GM12878 (cell line): ENCODE measurements at places on chromosomes 2 and 18.

DNA sequence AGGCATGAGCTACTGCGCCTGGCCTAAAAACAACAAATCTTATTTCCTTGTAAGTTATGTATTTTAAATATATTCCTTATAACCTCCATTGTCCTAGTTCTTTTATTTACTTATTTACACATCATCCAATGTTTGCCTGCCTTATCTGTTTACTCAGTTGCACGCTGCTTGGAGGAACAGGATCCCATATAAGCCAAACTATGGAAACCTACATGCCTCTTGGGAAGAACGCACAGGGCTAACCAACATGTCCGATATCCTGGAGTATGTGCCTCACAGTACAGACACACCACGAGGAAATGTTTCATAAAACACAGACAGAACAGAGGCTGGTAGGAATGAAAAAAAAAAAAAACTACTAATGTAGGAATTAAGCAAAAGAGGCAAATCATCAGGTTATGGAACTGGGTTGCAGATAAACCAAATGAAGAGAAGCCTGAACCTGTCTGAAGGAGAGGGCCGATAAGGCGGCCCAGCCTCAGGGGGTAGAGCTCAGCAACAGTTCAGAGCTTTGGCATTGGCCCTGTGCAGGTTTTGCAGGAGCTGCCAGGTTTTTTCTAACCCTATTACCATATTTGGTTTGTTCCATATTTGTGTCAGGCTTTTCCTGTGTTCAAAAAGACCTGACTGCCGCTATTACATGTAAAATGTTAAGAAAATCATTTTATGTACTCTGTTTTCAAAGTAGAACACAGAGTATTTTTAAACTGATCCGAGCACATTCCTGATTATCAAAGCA, 19.9 kb upstream of the SP3 start:
- DNase-seq: no peak

- no peak for DNase-seq
Observed at GRCh38 chr2:109005686-109006204, 16.7 kb upstream of the EDAR start.

- DNase-seq: no peak
Observed at GRCh38 chr18:31607384-31607783, 15.7 kb downstream of the TTR start.

DNA sequence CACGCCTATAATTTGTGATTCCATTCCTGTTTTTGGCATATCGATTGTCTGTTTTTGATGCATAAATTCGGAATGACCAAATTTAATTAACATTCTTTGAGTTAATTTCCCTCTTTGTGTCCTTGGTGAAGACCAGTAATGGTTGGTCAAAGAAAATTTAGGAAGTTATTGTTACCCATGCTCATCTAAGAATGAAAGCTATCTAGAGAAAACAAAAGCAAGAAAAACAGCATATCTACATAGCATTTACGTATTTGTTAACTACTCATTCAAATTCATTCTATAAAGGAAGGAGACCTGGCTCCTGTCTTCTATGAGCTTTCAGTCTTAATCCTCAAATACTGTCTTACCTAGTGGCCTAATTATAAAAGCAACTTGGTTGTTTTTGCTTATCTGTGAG, 59.2 kb upstream of the CHST9 start:
- no peak for DNase-seq

DNA sequence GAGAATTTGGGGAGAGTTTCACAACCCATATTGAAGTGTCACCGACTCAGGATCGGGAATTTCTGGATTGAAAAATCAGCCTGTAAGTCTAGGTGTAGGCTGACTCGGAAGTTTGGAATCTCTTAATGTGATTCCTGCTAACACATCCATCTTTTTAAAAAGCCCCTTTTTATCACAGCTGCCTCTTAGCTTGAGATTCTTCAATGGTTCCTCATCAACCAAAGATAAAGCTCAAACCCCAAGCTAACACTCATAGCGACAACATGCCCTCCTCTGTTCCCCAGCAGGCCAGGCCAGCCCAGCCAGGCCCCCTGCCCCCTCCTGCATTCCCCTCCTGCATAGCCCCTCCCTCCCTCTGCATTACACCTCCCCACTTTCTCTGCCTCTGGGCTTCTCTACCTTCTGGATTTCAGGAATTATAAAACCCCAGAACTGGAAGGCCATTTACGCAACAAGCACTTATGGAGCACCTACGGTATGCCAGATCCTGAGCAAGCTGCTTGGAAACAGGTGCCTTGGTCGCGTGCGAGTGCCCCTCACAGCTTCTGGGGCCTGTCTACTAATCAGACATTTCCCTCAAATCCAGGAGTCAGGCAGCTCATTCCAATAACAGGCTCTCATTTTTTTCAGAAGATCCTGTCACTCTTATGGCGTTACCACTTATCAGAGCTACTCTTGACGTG, 63.4 kb downstream of the EMX1 start:
- no peak for DNase-seq

GRCh38 chr2:222430681-222431080, 6.3 kb downstream of the SGPP2 start:
- no peak for DNase-seq

- DNase-seq: no peak
Observed at GRCh38 chr2:40658941-40659340, 207.1 kb upstream of the SLC8A1 start.

DNA sequence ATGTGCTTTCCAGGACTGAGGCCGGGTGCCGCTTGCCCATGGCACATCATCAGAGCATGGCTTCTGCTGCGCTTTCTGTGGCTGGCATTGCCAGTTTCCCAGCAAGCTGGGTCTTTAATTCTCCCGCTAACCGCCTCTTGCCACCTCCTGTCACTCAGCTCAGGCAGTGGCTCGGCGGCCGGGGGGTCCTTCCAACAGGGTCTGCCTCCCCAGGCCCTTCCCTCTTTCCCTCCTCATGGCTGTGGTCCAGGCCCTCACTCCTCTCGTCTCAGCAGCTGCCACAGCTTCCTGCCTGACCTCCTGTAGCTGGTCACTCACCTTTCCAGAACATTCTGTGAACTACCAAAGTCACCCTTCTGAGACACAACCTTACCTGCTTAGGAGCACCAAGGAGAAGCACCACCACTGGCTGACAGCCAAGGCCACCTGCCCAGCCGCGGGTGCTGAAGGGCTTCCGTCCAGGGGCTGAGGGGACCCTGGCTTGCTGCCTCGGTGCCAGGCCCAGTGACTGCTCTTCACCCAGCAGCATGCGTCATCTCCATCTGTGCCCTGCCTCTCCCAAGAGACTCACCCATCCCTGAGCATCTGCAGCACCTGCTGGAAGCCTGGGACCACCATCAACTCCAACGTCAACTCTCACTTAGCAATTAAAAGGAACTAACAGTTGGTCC, 22.6 kb downstream of the CHMP1B start:
- no peak for DNase-seq

DNA sequence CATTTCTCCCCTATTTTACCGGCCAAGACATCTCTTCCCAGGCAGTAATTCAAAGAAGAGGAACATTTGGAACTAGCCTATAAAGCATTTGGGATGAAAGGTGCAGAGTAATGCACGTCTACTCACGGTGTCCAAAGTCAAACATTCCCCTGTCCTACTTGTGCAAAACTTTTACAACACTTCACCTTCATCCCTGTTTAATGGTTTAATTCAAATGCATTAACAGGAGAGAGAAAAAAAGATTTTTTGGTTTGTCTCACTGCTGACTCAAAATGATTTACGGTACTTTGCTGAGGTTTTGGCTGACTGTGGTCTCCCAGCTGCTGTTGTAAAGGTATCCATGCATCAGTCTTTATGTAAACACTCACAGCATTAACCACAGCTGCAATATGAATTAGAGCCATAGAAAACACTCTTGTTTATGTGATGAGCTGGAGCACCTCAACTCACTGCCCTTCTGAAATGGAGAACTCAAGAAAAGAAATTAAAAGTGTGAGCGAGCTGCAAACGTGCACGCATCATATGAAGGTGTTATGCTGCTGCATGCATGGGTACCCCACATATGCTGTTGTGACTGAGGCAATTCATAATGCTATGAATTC, 220.5 kb downstream of the PIEZO2 start:
- DNase-seq: peak; percentile 87
